Stimulated activated CD4-positive, alpha-beta T cell treated with anti-CD3 and anti-CD28 coated beads, Interleukin-4, amount 100 ng/mL, for 1 hour (primary cell): ENCODE measurements at places on chromosomes 2 and 18.

GRCh38 chr2:209391776-209392401, 32.0 kb upstream of the MAP2 start:
- no peak for DNase-seq

DNA sequence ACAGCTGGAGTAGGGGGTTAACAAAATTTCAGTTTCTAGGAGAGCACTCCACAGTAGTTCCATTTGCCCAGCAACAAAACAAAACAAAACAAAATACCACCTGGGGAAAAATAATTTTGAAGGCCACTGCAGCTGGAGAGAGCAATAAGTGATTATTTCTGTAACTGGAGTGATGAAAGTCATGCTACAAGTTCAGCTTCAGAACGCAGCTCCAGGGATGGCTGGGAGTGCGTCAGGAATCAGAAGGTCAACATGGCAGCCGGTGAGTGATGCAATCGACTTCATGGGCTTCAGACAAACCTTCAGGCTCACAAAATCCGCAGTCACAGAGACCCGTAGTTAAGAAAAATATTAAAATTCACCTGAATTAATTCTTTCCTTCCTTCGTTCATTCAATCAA, 41.0 kb downstream of the ABHD3 start:
- DNase-seq, result no peak

DNA sequence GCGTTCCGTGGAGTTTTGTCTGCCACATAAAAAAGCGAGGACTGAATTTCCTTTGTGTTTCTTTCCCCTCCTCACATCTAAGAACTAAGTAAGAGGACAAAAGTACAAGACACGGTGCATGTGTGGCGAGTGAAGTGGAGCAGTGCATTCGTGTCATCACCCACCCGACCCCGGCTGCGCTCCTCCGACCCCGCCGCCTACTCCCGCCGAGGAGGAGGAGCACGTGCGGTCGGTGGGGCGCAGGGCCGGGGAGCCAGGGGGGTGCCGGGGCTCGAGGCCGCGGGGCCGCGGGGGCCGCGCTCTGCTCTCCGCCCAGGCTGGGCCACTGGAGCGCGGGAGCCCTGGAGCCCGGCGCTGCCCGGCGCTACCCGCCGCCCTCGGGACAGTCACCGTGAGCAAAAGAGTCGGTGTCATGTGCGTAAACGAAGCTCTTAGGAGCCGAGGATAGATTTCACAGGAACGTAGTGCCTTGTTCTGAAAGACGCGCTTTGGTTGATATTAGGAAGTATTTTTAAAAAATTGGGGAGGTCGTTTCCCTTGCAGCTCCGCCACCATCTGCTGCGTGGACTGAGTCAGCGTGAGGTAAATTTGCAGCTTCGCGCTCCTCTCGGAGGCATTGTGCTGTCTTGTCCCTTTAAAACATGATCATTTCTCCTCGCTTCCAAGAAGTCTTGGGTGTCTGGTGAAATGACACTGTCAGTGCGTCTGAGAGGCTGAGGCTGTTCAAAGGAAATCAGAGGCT, 11.0 kb downstream of the TBR1 start:
- DNase-seq, result no peak

GRCh38 chr2:238713198-238713826, 134.6 kb upstream of the TWIST2 start:
- no peak for DNase-seq

GRCh38 chr2:159022019-159022418, 53.6 kb downstream of the TANC1 start:
- no peak for DNase-seq

DNA sequence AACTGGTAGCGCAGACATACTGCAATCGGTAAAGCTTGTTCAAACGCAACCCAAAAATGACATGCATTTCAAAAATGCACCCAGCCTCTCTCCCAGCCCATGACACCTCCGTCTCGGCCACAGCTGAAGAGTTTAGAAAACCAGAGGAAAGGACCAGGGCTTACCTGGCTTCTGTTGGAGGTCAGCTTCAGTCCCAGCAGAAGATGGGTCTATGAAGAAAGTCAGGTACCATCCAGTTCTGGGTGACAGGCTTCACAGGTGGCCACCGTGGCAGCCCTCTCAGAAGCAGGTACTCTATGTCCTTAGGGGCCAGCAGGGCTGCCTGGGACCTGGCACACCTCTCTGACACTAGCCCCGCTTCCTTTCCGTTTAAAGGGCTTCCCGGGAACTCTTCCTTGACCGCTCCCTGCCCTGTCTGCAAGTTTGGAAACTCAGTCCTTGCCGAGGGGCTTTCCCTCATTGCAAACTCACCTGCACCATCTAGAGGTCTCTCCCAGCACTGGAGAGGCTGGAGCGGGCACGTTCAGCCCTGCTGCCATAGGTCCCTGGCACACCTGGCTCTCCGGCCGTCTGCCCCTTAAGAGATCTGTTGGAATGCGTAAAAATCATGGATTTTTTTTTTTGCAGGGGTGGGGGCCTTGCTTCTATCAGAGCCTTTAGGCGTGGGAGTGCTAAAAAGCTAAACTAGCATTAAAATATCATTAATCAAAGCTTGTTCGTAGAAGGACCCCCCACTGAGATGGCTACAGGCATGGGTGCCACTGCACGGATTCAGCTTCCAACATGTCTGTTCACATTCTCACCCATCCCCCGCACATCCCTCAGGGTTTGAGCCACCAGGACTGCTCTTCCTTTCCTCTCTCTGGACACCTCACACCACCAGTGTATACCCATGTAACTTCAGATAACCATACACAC, at the start of gene EDAR:
Gene EDAR, minus strand, starts transcription at position 425 of the 918 bp plus-strand sequence. CDS start 58,206 bp downstream, outside the sequence.
- DNase-seq, result peak; percentile 52

GRCh38 chr2:183024339-183025095, 13.7 kb downstream of the NCKAP1 start:
- DNase-seq, result no peak

DNA sequence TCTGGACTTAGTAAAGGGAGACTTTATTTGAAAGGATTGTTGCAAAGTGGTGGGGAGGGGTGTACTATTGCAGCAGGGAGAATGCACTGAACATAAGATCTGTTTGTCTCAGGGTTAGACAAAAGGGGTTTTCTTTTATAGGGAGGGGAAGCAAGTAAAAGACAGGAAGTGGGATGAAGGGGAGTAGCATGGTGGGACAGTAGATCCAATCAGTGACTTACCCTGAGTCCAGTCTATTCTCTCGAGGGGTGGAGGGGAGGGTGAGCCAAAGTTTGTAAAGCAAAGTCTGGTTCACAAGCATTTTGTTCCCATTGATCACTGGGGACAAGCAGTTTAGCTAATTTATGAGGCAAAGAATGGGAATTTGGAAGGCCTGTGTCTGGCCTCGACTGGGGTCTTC, 35.0 kb upstream of the CYP27C1 start:
- no peak for DNase-seq
